Activated CD4-positive, alpha-beta T cell treated with anti-CD3 and anti-CD28 coated beads, Interleukin-2, amount 50 U/mL, for 24 hours (primary cell): ENCODE measurements at places on chromosomes 3 and 15.

GRCh38 chr15:42820811-42821210, 83.9 kb upstream of the CDAN1 start:
- DNase-seq, result no peak

- no peak for DNase-seq
Measured at GRCh38 chr15:70014860-70015490, 82.7 kb downstream of the TLE3 start.

GRCh38 chr3:65924762-65925161, 114.0 kb downstream of the MAGI1 start:
- DNase-seq, result no peak

DNA sequence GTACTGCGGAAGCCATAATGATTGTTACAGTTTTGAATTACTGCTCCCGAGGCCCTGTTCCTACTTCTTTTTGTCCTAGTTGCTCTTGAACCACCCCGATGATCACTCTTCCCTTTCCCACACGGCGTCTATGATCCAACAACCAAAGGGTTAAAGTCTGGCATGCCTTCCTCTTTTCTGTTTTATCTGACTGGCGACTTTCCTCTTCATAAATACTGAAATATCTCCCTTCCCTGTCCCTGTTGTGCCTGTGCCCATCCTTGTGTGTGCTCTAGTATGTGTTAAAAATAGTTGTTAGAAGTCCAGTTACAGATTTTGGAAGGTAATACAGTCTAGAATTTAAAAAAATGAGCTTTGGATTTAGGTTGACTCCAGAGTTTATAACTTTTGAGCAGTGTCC, 83.6 kb downstream of the AKAP13 start:
- DNase-seq, result no peak

- no peak for DNase-seq
Measured at GRCh38 chr15:88035381-88035780, 221.2 kb downstream of the NTRK3 start.

DNA sequence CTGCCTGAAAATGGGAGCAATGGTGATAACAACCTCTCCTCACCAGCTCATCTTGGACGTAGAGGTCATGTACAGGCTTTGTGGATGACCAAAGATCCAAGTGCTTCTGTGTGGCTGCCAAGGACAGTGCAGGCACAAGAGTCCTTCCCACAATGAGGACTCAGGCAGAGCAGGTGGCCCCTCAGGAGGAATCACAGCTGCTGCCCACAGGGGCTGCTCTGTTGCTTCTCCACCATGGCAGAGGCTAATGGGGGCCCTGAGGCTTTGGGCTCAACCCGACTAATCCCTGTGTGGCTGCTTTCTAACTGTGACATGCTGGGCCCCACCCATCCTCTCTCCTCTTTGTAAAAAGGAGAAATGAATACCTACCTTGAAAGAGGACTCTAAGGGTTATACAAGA, 58.1 kb upstream of the MRPS22 start:
- no peak for DNase-seq

- no peak for DNase-seq
Measured at GRCh38 chr15:24856397-24857390, 98.1 kb upstream of the SNRPN start.

DNA sequence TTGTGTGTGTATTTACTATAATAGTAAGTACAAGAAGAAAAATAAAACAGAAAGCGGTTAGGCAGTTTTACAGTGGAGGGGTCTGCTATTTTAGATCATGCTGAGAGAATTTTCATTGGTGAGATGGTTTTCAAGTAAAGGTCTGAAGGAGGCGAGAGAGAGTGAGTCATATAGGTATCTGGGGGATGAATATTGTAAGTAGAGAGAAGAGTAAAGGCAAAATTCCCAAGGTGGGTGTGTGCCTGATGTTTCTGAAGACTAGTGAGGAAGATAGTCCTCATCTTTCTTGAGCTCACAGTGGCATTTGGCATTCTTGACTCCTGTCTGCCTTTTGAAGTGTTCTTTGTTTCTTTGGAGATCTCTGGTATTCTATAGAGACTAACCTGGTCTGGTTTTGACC, 38.6 kb downstream of the CRYBG3 start:
- no peak for DNase-seq

GRCh38 chr3:152915695-152916094, 80.8 kb downstream of the P2RY1 start:
- DNase-seq, result no peak

GRCh38 chr15:77825546-77825945, 192.8 kb upstream of the LINGO1 start:
- DNase-seq, result no peak

- no peak for DNase-seq
Measured at GRCh38 chr3:43013256-43013655, 34.1 kb downstream of the GASK1A start.

GRCh38 chr3:87309601-87310000, 33.2 kb upstream of the POU1F1 start:
- DNase-seq, result no peak

GRCh38 chr3:99721633-99722007, 83.2 kb downstream of the COL8A1 start:
- DNase-seq, result no peak
